Naive thymus-derived CD4-positive, alpha-beta T cell (primary cell): ENCODE measurements at places on chromosomes 12 and 14.
A peak's percentile ranks its signal among the peaks of the same experiment; 100 is the strongest.

DNA sequence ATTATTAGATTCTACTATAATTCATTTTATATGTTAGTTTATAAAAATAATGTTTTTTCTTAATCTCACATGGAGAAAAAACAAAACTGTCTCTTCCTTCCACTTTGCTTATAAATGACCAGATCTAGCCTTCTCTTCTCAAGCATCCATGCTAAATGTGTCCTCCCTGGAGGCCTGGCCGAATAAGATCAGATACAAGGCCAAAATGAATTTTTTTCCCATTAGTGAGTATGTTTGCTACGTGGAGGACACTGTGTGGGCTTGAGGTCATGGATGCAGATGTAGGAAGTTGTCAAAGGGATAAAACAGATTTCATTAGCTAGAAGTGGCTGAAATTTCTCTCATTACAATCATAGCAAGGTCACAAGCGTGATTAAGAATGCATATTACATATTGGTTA lies 1244.9 kb upstream of the SEL1L start:
- H3K27ac ChIP-seq: no peak overlapping the region
- H3K36me3 ChIP-seq: no peaks in the 10 kb centered on the region
- DNase-seq: no peak
- H3K4me3 ChIP-seq: no peak overlapping the region

DNA sequence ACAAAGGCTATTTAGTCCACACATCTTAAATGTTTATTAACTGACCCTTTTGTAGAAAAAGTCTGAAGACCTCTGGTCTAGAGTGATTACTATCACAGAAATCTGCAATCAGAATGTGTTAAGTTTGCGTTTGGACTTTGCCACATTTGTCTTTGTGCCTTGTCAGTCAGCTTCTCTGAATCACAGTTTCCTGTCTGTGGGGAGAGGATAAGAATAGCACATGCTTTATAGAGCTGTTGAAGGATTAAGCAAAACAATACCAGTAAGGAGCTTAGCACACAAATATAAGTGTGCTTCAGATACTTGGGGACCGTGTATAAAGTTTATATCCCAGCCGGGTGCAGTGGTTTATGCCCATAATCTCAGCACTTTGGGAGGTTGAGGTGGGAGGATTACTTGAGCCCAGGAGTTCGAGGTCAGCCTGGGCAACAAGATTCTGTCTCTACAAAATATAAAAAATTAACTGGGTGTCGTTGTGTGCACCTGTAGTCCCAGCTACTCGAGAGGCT lies 63.0 kb upstream of the BTG1 start:
- peak overlapping the region; percentile 29 for H3K4me3 ChIP-seq
- no peaks in the 10 kb centered on the region for H3K27me3 ChIP-seq
- H3K36me3 ChIP-seq: no peaks in the 10 kb centered on the region

- H3K27ac ChIP-seq: no peak overlapping the region
- DNase-seq: no peak
- no peaks in the 10 kb centered on the region for H3K27me3 ChIP-seq
Measured at GRCh38 chr14:36988989-36989388, 183.4 kb downstream of the SLC25A21 start.

DNA sequence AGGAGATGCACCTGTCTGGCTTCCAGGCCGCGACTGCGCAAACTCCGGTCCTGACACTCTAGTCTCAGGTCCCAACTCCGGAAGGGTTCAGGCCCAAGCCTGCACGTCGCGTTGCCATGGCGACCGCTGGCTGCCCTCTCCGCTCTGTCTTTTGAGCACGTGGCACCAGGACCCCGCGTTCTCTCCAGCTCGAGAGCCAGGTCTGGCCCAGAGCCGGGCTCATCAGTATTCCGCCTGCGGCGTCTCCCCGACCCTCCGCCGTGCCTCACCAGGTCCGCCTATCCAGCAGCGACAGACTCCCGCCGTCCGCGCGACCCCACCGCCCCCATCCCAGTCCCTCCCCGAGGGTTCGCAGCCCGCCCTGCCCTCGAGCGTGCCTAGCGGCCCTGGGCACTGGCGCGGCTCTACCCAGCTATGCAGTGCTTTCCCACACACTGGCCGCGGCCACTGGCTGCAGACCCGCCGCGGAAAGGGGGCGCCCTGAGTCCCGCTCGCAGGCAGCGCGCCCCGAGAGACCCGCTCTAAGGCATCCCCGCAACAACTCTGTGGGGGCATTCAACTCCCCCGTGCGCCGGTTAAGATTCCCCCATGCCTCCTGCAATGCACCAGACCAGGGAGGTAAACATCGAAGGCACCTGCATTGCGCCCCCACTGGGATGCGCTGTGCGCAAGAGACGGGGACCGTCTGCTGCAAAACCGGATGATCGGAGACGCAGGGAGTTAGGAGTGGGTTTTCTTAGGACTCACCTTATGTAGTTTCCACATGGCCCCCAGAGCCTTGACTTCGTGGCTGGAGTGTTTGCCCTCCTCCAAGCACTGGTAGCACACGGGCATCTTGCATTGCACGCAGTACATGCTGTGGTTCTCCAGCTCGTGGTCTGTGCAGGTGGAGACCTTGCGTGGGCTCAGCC lies 1.3 kb downstream of the TRIM9 start:
- H3K36me3 ChIP-seq: no peaks in the 10 kb centered on the region
- peak overlapping the region; percentile 83 for H3K4me3 ChIP-seq
- peak; percentile 26 for DNase-seq
- H3K4me1 ChIP-seq: peaks cover 3% of the 10 kb centered on the region

GRCh38 chr14:32682214-32682613 lies 256.5 kb upstream of the NPAS3 start:
- H3K27ac ChIP-seq: no peak overlapping the region
- H3K4me1 ChIP-seq: no peaks in the 10 kb centered on the region
- H3K36me3 ChIP-seq: no peaks in the 10 kb centered on the region
- DNase-seq: no peak

GRCh38 chr12:25788707-25789442 lies 169.6 kb upstream of the RASSF8 start:
- no peak overlapping the region for H3K4me3 ChIP-seq
- no peaks in the 10 kb centered on the region for H3K4me1 ChIP-seq
- no peaks in the 10 kb centered on the region for H3K27me3 ChIP-seq
- H3K27ac ChIP-seq: no peak overlapping the region
- no peaks in the 10 kb centered on the region for H3K36me3 ChIP-seq
- no peak for DNase-seq

- no peak for DNase-seq
- no peak overlapping the region for H3K27ac ChIP-seq
- no peaks in the 10 kb centered on the region for H3K27me3 ChIP-seq
- no peaks in the 10 kb centered on the region for H3K36me3 ChIP-seq
Measured at GRCh38 chr12:42583016-42583415, 6.5 kb downstream of the PRICKLE1 start.

DNA sequence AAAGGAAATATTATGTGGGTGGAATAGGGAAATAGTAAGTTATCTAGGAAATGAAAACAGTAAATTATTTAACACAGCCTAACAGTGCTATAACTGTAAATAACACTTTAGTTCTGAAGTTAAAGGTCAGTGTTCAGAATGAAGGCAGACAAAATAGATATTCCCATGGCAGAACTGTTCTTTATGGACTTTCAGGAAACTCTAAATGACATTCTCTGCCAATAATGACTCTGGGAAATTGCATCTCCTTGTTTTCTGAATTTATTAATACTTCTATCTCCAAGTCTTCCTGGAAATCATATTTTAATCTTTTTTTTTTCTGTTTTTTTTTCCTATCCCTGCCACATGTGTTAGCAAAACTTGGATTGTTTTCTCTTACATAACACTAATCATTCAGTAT lies 101.4 kb downstream of the PDE3A start:
- H3K4me3 ChIP-seq: no peak overlapping the region
- no peaks in the 10 kb centered on the region for H3K4me1 ChIP-seq
- H3K27ac ChIP-seq: no peak overlapping the region

DNA sequence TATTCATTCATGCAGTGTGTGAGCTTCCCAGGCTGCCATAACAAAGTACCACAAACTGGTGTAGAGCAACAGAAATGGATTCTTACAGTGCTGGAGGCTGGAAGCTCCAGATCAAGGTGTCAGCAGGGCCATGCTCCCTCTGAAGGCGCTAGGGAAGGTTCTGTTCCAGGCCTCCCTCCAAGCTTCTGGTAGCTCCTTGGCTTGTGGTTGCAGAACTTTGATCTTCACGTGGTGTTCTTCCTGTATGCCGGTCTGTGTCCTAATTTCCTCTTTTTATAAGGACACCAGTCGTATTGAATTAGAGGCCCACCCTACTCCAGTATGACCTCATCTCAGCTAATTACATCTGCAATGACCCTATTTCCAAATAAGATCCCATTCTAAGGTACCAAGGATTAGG lies 3.1 kb downstream of the OTUB2 start:
- no peaks in the 10 kb centered on the region for H3K27me3 ChIP-seq
- DNase-seq: no peak
- H3K36me3 ChIP-seq: no peaks in the 10 kb centered on the region

DNA sequence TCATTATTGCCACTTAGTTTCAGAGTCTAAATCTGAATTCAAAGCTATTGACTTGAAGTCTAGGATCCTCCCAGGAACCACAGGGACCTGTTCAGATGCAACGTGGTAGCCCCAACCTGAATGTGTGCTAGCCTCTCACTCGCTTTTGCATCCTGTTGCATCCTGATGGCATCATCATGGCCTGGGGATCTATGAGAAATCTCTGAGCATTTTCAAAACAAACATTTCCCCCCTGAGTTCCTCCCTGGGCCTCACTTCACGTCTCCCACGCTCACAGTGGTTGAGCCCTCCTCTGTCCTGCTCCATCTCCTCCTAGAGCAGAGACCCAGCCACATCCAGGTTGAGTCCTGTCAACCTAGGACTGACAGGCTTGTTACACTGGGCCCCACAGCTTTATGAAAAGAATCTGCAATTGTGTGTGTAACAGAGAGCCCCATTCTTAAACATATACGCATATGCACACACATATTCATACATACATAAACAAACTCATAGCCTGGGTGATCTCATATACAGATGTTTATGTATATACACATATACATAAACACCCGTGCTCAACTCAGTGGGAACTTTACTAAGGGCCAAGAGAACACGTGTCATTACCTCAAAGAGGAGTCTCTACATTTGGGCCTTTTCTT lies 5.4 kb upstream of the KRT72 start:
- no peaks in the 10 kb centered on the region for H3K36me3 ChIP-seq
- H3K4me3 ChIP-seq: no peak overlapping the region
- no peak for DNase-seq
- H3K4me1 ChIP-seq: peaks cover 6% of the 10 kb centered on the region
- H3K27ac ChIP-seq: peak overlapping the region; percentile 79
- H3K27me3 ChIP-seq: no peaks in the 10 kb centered on the region

GRCh38 chr12:110744151-110744571 lies 1.5 kb upstream of the PPP1CC start:
- H3K27me3 ChIP-seq: no peaks in the 10 kb centered on the region
- H3K4me1 ChIP-seq: peaks cover 7% of the 10 kb centered on the region
- no peak overlapping the region for H3K27ac ChIP-seq

GRCh38 chr12:19230299-19230866 lies 100.8 kb downstream of the PLEKHA5 start:
- DNase-seq: no peak
- H3K27me3 ChIP-seq: no peaks in the 10 kb centered on the region
- H3K4me1 ChIP-seq: no peaks in the 10 kb centered on the region
- H3K36me3 ChIP-seq: no peaks in the 10 kb centered on the region
- H3K27ac ChIP-seq: no peak overlapping the region
